ENCODE measurements at places on chromosomes 16 and 17.

DNA sequence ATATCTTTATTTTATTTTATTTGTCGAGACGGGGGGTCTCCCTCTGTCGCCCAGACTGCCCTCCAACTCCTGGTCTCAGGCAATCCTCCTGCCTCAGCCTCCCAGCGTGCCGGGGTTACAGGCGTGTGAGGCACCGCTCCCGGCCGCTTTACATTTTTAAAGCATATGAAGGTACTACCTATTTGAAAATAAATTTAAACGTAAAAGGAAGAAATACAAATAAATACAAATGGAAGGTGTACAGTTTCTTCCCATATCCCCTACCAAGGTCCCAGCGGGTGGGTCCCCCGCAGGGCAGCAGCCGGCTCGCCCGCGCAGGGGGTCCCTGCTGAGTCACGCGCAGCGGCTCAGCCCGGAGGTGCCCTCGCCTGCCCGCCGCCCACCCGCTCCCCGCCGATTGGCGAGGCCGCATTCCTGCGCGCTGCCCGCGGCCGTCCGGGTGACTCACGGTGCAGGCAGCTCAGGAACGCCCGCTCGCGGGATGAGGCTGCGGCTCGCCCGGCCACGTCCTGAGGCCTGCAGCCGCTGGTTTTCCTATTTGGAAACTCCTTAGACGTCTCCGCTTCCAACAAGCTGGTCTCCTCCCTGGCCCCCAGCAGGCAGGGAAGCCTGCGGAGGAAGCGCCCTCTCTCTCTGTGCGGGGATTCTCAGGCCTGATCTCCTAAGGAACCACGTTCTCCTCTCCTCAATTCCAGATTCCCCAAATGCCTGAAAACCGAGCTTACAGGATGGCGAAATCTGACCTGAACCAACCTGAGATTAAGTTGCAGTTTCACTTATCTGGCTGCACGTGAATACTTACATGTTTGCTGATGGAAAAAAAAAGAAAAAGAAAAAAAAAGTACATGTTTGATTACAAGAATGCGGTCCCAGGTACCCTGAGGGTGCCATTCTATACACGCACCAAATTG, 54.8 kb upstream of the MAP3K14 start:
- no peak for DNase-seq

GRCh38 chr17:48679385-48680096, 42.8 kb downstream of the PRAC1 start:
- no peak for DNase-seq

- peak; percentile 9 for DNase-seq
Measured at GRCh38 chr17:38844261-38844757, 9.2 kb downstream of the RPL23 start.

GRCh38 chr16:73750639-73751038, 546.0 kb upstream of the PSMD7 start:
- DNase-seq: no peak

GRCh38 chr16:50814052-50814451, 72.2 kb downstream of the CYLD start:
- no peak for DNase-seq

DNA sequence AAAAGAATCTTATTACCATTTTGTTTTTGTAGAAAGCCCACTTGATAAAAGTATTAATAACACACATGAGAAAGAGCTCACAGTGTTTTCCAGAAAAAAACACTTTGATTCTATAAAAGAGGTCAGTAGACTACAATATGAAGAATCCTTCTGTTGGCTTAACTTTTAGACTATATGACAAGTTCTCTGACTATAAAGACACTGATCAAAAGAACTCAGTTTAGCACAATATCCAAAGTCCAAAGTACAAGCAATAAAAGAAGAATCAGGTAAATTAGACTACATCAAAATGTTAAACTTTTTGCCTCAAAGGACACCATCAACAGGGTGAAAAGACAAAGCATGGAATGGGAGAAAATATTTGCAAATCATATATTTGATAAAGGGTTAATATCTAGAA, 11.2 kb upstream of the SMG1 start:
- no peak for DNase-seq

DNA sequence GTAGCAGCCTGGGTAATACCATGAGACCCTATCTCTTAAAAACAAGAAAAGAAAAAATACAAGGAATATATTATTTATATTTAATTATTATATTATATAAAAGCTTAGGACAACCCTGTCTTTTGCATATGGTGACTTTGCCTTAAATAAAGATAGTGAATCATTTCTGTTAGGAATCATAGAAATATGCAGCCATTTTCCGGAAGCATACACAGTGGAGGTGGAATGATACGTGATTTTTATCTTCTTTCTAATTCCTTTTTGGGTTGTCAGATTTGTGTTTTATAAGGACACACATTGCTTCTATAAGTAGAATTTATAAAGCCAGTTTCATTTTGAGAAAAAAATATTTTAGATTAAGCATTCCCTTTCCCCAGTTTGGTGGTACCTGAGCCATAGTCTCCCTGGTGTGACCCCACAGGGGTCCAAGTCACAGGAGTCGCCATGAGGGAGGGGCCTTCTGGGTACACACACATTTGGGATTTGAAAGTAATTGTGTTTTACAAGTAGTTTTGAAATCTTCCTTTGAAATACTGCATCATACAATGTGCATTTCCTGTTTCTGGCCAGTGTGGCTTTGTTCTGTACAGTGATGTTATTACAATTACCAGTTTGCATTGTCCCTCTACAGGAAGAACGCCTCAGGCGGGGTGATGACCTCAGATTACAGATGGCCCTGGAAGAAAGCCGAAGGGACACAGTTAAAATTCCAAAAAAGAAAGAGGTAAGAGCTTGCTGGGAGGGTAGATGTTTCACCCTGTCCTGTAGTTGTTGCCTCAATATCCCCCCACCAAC, 50.9 kb downstream of the B9D1 start:
- no peak for DNase-seq

GRCh38 chr17:54749157-54749556, 151.5 kb upstream of the TOM1L1 start:
- DNase-seq: no peak

DNA sequence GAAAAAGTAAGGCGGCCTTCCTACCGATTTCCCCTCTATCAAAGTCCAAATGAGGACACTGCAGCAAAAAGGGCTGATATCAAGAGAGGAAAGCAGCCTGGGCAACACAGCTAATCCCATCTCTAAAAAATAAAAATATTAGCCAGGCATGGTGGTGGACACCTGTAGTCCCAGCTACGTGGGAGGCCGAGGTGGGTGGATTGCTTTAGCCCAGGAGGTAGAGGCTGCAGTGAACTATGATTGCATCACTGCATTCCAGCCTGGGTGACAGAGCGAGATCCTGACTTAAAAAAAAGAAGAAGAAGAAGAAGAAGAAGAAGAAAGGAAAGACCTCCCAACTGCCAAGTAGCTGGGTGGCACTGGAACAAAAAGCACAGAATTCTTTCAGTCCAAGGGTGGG, 14.4 kb downstream of the CACNB1 start:
- no peak for DNase-seq

GRCh38 chr16:27414788-27415431, 12.9 kb downstream of the IL21R start:
- DNase-seq: no peak

DNA sequence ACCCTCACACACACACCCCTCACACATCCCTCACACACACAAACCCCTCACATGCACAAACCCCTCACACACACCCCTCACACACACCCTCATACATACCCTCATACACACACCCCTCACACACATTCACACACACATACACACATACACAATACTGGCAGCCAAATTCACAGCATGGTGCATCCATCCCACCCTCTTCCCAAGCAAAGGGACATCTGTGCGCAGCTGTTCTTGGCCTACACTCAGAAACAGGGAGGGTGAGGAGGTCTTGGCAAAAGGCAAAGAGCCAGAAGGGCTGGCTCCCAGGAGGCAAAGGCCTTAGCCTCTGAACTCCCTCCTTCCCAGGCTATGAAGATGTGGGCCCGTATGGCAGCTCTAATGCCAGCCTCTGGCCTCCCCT, 23.4 kb downstream of the C17orf67 start:
- no peak for DNase-seq

GRCh38 chr17:65633988-65634387, 72.5 kb upstream of the AXIN2 start:
- DNase-seq: peak; percentile 70

- DNase-seq: peak; percentile 71
Measured at GRCh38 chr16:3157229-3158025, 22.6 kb downstream of the ZNF213 start.
